ENCODE measurements at places on chromosomes 1 and 21. TPM values are rescaled to one million over a fixed set of nuclear protein-coding genes. Genes with fewer than 3 reads are reported as not detected.

CR1 gene
- total RNA-seq, result not detected

ITGB2 gene
- total RNA-seq, result 3.2 TPM

CYP4Z1 gene
- not detected for total RNA-seq

MAP3K21 gene
- total RNA-seq, result 0.05 TPM

HLCS gene
- 32.5 TPM for total RNA-seq

VHLL gene
- not detected for total RNA-seq

TMEM59 gene
- 250 TPM for total RNA-seq

INAVA gene
- 0.24 TPM for total RNA-seq

NUP210L gene
- total RNA-seq, result not detected

LCE1C gene
- total RNA-seq, result not detected

NKAIN1 gene
- 0.05 TPM for total RNA-seq

LRRC38 gene
- not detected for total RNA-seq

C4BPA gene
- total RNA-seq, result not detected

FCRL4 gene
- total RNA-seq, result not detected

OR2T2 gene
- not detected for total RNA-seq

BRINP3 gene
- total RNA-seq, result 0.08 TPM

SYT6 gene
- 1.4 TPM for total RNA-seq

GRCh38 chr1:153976819-153977249 is 640 bp downstream of the JTB start:
- peak; percentile 33 for DNase-seq

- DNase-seq, result no peak
Measured at GRCh38 chr1:99580451-99580850, 65.5 kb upstream of the PALMD start.

GRCh38 chr1:178341261-178341956 is 155.4 kb downstream of the CLEC20A start:
- DNase-seq, result peak; percentile 87

GRCh38 chr1:60600532-60600931 is 481.8 kb upstream of the NFIA start:
- no peak for DNase-seq

- DNase-seq, result no peak
Measured at GRCh38 chr1:108889706-108890384, 13.1 kb downstream of the GPSM2 start.

GRCh38 chr1:227786673-227787512 is 28.6 kb upstream of the PRSS38 start:
- no peak for DNase-seq

DNA sequence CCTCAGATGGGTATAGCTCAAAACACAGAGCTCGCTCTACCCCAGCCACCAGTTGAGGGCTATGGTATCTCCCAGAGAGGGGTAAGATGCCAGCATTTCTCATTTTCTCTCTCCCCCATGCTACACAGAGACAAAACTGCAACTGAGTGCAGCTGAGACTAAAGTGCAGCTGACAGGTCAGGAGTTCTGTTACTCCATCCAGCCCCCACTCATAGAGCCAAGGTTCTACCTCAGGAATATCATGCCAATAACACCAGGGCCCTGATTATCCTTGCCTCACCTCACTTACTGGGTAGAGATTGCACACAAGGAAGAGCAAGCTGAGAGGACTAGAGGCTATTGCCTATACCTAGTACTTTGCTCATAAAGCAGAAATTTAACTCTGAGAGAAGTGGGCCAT is 34.6 kb downstream of the DPYD start:
- no peak for DNase-seq

DNA sequence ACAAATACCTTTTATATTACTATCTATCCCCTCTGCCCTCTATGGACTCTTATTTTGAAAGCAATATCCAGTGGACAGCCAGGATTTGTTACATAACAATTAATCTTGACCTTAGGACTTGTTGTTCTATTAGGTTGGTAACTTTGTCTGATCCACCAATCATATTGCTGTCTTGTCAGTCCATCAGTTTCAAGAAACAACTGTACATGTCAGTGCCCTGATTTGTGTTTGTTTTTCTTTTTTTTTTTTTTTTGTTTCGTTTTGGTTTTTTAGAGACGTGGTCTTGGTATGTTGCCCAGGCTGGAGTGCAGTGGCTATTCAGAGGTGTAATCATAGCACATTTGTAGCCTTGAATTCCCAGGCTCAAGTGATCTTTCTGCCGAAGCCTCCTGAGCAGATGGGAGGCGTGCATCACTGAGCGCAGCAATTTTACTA is 1.5 kb upstream of the SCP2 start:
- peak; percentile 26 for DNase-seq

- no peak for DNase-seq
Measured at GRCh38 chr1:228066891-228067654, 15.4 kb upstream of the ARF1 start.

GRCh38 chr1:110752941-110753725 is 78.4 kb upstream of the KCNA3 start:
- no peak for DNase-seq

DNA sequence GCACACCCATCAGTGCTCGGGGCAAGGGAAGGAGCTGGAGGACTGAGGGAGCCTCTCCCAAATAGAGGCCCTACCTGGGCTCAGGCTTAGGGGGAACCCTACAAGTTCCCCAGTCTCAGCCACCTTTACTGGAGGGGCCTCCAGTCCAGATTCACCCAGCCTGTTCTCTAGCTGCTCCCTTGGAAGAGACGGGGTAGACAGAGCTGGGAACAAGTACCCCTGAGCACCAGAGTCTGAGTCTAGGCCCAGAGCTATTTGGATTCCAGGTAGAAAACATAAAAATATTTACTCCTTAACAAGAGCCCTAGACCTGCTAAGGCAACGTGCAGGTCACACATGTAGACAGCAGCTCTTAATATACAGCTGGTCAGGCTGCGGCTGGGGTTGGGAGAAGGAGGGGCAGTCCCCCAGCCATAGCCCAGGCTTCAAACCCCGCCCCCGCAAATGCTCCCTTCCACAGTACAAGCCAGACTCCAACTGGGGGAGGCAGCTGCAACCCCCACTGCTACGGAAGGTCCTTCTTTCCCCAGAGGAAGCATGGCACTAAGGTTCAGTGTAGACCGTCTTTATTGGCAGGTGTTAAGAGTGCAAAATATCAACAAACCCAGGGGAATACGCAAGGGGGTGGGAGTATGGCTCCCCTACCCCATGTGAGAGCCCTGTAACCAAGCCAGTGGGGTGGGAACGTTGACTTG is 8.0 kb downstream of the TENT5B start:
- DNase-seq, result no peak

DNA sequence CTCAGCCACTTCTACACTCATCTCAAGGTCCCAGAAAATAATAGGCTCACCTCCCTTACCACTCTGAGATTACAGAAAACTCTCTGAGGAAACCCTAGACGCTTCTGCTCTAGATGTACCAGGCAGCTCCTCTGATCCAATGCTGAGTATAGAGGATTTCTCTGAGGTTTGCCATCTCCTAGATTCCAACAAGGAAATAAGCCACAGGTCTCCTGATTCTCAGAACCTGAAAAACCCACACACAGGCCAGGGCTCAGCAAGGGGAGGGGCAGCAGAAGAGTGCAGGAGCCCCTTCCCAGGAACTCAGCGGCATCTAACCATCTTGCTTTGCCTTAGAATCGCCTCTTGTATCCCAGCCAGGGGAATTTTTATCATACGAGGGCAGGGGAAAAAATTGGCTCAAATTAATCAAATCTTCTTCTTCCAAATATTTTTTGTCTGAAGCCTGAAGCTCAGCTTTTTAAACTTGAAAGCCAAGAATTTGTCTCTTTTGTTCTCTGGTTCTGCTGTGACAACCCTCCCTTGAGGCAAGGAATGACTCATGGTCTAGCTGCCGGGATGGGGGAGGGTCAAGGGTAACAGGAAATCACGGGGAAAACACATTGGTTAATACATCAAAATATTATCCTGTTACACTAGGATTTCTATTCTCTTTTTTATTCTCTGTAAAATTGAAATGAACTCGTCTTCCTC is 30.8 kb downstream of the GORAB start:
- DNase-seq, result peak; percentile 81

DNA sequence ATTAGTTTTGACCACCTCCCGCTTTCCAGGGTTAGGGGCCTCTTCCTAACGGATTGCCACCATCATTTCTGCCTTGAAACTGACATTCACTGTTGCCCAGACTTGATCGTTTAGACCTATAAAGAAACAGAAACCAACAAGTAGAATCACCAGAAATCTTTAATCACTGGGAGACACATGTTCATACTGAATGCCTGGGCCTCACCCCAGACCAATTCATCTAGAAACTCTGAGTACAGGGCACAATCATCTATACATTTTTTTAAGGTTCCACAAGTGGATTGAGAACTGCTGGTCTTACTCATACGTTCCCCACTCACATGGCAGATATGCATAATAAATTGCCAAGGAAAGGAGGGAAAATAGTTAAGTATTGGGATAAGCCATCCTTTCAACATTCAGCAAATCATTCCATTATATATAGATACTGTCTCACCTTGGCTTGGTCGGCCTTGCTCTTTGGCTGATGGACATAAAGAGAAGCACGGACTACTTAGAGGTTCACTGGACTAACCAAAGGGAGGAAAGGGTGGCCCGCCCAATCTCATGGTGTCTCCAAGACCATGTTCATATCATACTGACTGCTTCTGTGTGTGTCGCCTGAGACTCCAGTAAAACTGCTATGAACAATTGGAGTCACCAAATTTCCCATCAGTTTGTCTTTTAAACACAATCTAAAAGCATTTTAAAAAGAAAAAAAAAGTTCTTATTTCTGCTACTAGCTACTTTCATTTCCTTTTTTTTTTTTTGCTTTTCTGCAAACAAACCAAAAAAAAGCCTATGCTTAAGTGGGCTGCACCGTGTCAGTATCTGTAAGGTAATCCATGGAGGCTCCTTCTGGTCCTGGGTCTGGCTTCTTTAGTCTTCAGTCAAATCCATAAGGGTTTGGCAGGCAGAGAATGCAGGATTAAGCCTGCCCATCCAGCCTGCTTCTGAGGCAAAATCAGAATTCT is 9.4 kb upstream of the TARBP1 start:
- DNase-seq, result no peak

- DNase-seq, result no peak
Measured at GRCh38 chr1:30476476-30476875, 246.9 kb downstream of the MATN1 start.

DNA sequence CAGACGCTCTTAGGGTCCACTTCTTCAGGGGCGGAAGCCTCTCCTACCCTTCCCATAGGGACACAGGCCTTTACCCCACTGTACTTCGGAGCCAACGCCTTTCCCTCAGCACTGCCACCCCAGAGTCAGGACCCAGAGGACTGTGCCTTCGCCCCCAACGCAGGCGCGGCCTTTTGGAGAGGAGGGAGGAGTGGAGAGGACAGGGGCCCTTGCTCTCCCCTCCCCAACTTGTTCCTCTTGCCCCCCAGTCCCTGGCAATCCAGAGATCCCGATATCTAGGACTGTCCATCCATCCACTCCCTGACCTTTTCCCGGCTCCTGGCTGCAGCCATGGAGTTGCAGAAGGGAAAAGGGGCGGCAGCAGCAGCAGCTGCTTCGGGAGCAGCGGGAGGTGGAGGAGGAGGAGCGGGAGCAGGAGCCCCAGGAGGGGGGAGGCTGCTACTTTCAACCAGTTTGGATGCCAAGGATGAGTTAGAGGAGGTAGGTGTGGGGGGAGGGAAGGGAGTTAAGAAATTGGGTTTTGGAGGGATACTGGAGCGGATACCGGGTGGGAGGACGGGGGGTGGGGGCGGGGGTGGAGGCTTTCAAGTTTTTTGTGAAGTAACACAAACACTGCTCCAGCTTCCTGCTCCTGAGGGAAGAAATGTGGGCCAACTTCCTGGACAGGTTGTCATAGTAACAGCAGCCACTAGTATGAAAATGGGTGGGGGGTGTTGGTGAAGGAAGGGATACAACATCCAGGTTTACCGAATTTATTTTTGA is 636 bp downstream of the INTS3 start:
- DNase-seq, result peak; percentile 62

GRCh38 chr1:223087291-223088255 is 55.5 kb downstream of the TLR5 start:
- DNase-seq, result no peak

DNA sequence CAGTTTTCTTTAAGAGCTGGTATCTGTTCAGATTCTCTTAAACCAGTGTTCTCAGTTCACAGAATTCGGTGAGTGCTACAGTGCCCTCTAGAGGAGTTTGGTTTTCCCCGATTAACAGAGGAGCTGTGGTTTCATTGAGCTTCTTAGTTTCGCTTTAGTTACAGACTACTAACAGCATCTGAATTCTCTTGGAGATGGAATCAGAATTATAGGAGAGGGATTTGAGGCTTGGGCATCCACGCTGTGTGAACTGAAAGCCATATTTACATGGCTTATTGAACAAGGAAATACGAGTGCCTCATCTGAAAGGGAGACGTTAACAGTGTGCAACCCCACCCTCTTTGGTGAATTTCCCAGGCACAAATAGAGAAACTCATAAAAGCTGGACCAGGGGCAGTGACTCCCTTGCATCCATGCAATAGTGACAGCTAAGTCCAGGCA is 202.0 kb downstream of the USH2A start:
- DNase-seq, result peak; percentile 86

DNA sequence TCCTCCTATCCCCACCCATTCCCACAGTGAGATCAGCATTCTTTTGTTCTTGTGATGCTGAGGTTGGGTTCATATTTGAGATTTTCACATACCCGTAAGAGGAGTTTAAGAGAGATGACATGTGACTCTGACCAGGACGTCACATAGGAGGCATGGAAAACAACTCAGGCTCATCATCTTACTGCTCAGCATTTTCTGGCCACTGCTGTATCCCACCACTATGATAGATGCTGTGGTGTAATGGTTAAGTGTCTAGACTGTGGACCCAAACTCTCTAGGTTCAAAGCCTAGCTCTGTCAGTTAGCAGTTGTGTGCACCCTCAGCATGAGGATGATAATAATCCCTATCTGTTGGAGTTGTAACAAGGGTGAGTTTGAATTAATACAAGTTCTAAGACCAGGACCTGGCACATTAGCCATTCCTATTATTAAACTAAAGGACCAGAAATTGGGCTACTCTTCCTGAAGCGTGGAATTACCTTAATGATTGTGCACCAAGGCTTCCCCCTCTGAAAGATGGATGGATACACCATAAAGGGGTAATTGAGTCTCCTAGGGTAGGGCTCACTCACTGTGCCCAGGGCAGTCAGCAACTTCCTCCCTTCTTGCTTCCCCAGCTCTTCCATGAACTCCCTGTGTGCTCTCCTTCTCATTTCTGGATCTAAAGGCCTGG is 40.9 kb downstream of the LGR6 start:
- peak; percentile 37 for DNase-seq

GRCh38 chr1:82065916-82066315 is 265.2 kb downstream of the ADGRL2 start:
- DNase-seq, result no peak

GRCh38 chr1:86948212-86948611 is 33.8 kb downstream of the HS2ST1 start:
- DNase-seq, result no peak

DNA sequence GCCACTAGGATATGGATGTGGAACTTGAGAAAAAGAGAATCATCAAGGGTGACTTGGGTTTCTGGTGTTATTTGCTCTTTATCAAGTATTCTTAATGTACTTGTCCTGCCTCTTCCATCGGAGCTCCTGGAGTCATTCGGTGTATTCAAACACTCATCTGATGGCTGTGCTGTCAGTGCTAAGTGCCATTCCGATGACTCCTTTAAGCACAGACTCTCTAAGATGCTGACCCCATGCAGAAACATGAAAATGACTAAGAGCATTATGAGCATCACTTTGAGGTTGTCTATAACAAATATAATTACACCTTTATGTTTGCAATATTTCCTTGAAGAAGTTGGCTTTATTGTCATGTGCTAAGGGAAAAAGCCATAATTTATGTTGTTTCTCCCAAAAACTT is 11.3 kb upstream of the RPL5 start:
- no peak for DNase-seq

GRCh38 chr1:5888606-5889211 is 103.5 kb downstream of the NPHP4 start:
- no peak for DNase-seq

GRCh38 chr1:179205284-179205683 is 24.2 kb downstream of the ABL2 start:
- DNase-seq, result no peak

All from myocyte (in vitro differentiated cells).